ENCODE measurements at places on chromosomes 11 and 22. TPM values are rescaled to one million over a fixed set of nuclear protein-coding genes. Genes with fewer than 3 reads are reported as not detected.

The IRAG1 gene
- not detected for polyA plus RNA-seq

The CCDC116 gene
- polyA plus RNA-seq, result not detected

The MAJIN gene
- polyA plus RNA-seq, result not detected

The TMPRSS13 gene
- polyA plus RNA-seq, result 0.47 TPM

The ARFIP2 gene
- 45.7 TPM for polyA plus RNA-seq

- H3K27me3 ChIP-seq, result no peaks in the 10 kb centered on the region
- no peak for DNase-seq
- no peaks in the 10 kb centered on the region for H3K4me1 ChIP-seq
- no peaks in the 10 kb centered on the region for H3K36me3 ChIP-seq
Measured at GRCh38 chr11:131223198-131223991, 147.0 kb upstream of the NTM start.

GRCh38 chr22:38959590-38959989, 2.2 kb downstream of the APOBEC3A start:
- no peaks in the 10 kb centered on the region for H3K27me3 ChIP-seq
- H3K4me3 ChIP-seq, result no peak overlapping the region
- no peaks in the 10 kb centered on the region for H3K36me3 ChIP-seq
- H3K27ac ChIP-seq, result no peak overlapping the region
- H3K4me1 ChIP-seq, result no peaks in the 10 kb centered on the region

DNA sequence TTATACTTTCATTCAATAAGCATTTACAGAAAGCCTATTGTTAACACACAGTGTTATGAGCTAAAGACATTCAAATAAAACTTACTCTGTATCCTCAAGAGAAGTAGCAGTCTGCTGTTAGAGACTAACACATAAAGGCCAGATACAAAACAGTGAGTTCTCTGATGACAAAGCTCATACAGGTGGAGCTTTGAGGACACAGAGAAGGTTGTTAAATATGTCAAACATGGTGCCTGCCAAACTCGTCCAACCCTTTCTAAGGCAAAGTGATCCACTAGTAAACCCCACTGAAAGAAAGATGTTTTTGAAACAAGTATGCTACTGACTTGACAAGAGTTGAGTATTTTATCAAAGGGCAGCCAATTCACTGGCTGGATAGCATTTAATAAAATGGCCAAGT, 70.1 kb downstream of the C2CD3 start:
- H3K36me3 ChIP-seq, result peaks cover 68% of the 10 kb centered on the region
- DNase-seq, result no peak
- no peak overlapping the region for H3K4me3 ChIP-seq
- H3K4me1 ChIP-seq, result no peaks in the 10 kb centered on the region
- no peak overlapping the region for H3K27ac ChIP-seq

DNA sequence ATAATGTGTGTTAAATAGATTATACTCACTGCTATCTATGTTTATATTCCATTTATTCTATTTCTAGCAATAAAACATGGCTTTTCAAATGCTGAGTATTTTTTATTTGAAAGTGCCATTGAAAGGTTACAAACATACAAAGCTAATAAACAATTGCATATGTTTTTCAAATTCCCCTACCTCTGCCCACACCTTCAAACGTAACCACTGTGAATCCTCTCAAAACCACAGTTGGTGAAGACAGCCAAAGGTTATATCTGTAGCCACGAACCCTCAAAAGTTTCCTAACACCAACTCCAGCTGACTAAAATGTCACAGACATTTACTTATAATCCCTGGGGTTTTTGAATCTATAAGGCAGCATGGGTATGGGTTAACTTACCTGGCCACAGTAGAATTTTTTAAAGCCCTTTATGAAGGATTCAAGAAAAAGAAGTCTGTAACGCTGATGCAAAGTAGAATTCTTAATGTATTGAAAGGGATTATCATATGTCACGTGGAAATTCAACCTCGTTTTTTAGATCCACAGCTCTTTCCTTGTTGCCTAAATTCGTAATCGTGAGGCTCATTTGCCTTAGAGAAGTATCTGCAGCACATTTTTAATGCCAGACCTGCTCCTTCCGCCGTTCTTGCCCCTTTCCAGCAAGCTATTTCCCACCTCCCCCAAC, 122.5 kb upstream of the ZC3H12C start:
- no peak overlapping the region for H3K27ac ChIP-seq
- H3K27me3 ChIP-seq, result no peaks in the 10 kb centered on the region
- DNase-seq, result no peak
- H3K4me3 ChIP-seq, result no peak overlapping the region
- H3K36me3 ChIP-seq, result no peaks in the 10 kb centered on the region
- no peaks in the 10 kb centered on the region for H3K4me1 ChIP-seq

- no peak overlapping the region for H3K27ac ChIP-seq
- DNase-seq, result no peak
- H3K36me3 ChIP-seq, result no peaks in the 10 kb centered on the region
- no peaks in the 10 kb centered on the region for H3K27me3 ChIP-seq
Measured at GRCh38 chr11:112459001-112459400, 198.3 kb upstream of the PLET1 start.
